Stimulated activated CD8-positive, alpha-beta memory T cell treated with anti-CD3 and anti-CD28 coated beads, Interleukin-15, amount 100 ng/mL, for 48 hours (primary cell): ENCODE measurements at places on chromosomes 7 and 10.

- DNase-seq = no peak
Measured at GRCh38 chr10:132322586-132323048, 9.4 kb upstream of the LRRC27 start.

- no peak for DNase-seq
Measured at GRCh38 chr7:137836541-137836940, 10.2 kb downstream of the DGKI start.

DNA sequence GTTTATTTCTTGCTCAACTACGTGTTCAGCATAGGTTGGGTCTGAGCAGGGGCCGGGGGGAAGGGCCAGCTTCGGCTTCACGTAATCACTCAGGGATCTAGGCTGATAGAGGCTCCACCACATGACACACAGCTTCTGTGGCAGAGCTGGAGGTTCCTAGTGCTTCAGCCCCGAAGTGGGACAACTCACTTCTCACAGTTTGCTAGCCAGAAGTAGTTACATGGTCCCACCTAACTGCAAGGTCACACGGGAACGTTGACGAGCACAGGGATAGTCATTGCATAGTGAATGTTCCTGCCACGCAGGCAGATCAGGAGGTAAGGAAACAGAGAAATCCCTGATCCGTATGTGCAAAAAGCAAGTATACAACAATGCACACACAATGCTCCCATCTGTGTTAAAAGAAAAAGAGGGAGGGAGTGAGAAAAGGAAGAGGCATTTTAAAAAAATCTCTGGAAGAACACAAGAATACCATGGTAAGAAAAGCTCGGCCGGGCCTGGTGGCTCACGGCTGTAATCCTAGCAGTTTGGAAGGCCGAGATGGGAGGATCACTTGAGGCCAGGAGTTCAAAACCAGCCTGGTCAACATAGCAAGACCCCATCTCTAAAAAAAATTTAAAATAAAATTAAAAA is 16.9 kb downstream of the SMURF1 start:
- DNase-seq = no peak

- DNase-seq = no peak
Measured at GRCh38 chr10:101054351-101054750, 7.4 kb upstream of the KAZALD1 start.

DNA sequence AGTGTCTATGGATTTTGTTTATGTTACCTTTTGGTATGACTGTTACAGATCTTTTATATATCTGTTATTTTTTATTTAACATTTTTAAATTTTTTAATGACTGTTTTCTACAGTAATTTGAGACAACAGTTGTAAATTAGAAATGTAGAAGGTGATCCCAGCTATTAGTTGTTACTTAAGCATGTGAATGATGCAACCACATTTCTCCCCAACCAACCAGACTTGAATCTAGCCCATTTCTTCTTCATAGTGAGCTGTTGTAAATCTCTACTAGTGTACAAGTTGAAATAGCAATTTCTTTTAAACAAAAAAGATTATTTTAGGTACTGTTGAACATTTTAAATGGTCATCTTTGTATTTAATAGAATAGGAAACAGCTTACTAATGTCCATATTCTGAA is 18.0 kb downstream of the TMEM106B start:
- no peak for DNase-seq

DNA sequence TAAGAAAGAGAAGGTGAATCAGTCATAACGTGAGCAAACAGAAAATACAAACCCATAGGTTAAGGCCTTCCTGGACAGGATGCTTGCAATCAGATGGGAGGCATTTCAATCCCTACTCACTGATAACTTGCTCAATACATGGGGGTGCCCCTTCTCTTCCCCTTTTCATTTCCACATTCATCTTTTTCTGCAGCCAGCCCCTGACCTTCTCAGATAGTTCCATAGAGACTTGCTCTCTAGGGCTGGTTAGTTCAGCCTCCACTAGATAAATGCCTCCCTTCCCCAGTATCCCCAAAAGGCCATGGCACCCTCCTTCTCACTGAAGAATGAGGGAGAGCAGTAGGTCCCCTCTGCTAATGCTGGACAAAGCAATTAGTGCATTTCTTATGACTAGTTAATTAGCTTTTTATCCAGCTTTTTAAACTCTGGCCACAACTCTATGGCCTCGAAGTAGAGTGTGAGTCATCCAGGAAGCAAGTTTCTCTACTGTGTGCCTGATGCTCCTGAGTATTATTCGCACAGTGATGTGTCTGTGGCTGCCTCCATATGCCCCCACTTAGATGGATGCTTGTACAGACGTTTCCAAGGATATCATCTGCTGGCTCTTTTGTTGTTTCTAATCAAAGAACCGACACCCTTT is 12.7 kb downstream of the CHN2 start:
- no peak for DNase-seq

- DNase-seq = no peak
Measured at GRCh38 chr7:120714945-120715344, 143.0 kb downstream of the TSPAN12 start.

GRCh38 chr7:37191797-37192196 is 256.9 kb downstream of the ELMO1 start:
- DNase-seq = no peak

- DNase-seq = no peak
Measured at GRCh38 chr10:120184547-120185337, 272.3 kb upstream of the PLPP4 start.

DNA sequence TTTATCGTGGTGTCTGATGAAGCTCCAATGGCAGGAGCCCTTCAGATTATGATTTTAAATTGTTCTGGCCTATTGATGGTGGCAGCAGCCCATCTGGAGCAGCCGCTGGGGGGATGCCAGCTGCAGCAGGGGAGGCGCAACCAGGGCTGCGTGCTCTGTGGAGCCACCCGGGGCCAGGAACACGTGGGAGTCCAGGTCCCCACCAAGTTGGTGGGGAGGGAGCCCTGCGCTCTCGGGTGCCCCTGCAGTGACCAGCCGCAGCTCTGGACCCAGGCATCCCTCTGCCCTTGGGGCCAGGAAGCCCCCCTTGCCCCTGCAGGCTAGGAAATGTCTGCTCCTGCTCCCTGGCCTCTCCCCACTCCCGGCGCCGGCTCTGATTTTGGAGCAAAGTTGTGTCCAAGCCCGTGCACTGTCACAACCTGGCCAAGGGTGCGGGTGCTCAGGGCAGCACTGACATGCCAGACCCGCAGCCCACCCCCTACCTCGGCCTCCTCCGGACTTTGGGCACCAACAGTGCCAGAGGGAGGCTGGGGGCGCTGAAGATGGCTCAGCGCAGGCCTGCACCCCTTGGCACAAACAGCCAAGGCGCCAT is 147.2 kb upstream of the ADO start:
- DNase-seq = no peak

DNA sequence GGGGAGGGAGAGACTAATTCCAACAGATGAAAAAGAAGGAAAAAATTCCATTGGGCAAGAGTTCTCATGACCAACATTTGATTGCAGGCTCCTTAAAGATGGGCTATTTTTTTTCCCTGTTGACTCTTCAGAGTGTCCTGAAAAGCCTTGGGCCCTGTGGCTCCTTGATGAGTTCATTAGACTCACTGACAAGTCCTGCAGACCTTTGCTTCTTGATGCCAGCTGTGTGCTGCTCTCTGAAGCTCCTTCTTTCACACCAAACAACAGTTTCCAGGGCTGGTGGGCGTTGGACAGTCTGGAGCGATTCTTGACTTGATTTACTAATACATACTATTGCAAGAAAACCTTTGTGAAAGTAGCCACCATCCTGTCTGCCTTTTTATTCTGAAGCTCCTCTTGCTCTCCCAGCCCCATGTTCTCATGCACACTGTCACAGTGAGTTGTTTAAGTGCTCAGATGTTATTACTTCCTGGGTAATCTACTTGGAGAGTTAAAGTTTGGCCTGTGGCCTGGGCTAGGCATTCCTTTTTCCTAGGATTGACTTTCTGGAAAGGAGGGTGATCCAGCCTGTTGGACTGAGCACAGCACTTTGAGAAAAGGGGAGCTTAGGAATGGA is 250.3 kb downstream of the PTEN start:
- DNase-seq = no peak

DNA sequence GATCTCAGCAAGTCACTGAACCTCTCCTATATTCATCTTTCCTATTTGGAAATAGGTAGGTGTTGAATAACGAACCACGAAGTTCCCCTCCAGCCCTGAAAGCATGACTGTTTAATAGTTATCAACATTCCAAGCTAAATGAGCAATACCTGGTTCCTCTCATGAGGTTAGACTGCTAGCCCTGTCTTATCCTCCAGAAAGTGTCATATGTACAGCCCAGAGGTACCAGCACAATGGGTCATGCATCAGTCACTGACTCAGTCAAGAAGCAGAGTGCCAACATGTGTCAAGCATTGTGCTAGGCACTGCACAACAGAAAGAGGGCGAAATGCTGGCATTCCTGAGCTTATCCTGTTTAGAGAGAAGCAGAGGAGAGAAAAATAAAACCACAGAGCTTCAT is 70.0 kb downstream of the AMPH start:
- no peak for DNase-seq

- DNase-seq = no peak
Measured at GRCh38 chr10:13613519-13613918, 26.8 kb downstream of the PRPF18 start.

DNA sequence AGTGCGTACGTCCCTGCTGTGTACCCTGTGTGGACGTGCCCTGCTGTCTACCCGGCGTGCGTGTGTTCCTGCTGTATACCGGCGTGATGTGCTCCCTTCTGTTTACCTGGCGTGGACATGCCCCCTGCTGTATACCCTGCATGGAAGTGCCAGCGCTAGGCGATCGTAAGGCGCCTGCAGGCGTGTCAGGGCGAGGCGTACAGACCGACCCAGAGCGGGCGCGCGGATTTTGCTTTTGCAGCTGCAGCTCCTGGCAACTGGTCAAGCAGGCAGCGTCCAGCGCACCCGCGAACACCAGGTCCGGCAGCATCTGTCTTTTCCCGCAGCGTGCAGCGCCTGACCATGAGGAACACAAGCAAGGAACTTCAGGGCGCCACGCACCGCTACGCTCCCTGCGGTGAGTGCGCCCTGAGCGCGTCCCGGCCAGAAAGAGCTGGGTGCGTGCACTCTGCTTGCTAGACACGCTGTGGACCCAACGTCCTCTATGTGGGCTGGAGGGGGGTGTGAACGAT is 680 bp downstream of the C7orf57 start:
- DNase-seq = no peak

DNA sequence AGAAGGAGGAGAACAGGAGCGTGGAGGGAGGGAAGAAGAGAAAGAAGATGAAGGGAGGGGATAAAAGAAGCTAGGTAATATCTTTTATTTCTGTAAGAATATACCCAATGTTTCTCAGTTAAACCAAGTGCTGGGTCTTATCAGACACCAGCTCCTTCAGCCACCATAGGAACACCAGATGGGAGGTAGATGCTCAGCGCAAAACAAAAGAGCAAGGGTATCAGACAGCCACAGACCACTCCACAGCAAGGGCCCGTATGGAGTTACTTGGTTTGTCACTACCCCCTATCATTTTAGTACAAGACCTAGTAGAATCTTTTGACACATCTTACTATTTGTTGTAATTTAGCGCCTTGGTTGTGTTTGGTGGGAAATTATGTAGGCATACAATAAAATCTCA is 65.9 kb upstream of the FAM133B start:
- DNase-seq = no peak

GRCh38 chr7:13897819-13898218 is 91.6 kb downstream of the ETV1 start:
- no peak for DNase-seq

- DNase-seq = no peak
Measured at GRCh38 chr10:31622978-31623377, 304.0 kb downstream of the ZEB1 start.

- no peak for DNase-seq
Measured at GRCh38 chr10:128324058-128324827, 198.0 kb upstream of the MKI67 start.

GRCh38 chr10:14253711-14254110 is 77.0 kb downstream of the FRMD4A start:
- DNase-seq = no peak

DNA sequence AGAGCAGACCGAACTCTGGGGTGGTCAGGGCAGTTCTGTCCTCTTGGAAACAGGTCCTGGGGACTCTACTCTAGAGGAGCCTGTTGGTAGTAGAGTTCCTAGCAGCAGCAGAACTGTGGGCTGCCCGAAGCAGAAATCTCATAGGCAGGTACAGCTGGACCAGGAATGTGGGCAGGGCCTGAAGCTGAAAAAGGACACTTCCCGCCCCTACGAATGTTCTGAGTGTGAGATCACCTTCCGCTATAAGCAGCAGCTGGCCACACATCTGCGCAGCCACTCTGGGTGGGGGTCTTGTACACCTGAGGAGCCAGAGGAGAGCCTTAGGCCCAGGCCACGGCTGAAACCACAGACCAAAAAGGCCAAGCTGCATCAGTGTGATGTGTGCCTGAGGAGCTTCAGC is 8.3 kb upstream of the ZNF783 start:
- DNase-seq = no peak

- no peak for DNase-seq
Measured at GRCh38 chr7:121186746-121187145, 142.1 kb upstream of the WNT16 start.

DNA sequence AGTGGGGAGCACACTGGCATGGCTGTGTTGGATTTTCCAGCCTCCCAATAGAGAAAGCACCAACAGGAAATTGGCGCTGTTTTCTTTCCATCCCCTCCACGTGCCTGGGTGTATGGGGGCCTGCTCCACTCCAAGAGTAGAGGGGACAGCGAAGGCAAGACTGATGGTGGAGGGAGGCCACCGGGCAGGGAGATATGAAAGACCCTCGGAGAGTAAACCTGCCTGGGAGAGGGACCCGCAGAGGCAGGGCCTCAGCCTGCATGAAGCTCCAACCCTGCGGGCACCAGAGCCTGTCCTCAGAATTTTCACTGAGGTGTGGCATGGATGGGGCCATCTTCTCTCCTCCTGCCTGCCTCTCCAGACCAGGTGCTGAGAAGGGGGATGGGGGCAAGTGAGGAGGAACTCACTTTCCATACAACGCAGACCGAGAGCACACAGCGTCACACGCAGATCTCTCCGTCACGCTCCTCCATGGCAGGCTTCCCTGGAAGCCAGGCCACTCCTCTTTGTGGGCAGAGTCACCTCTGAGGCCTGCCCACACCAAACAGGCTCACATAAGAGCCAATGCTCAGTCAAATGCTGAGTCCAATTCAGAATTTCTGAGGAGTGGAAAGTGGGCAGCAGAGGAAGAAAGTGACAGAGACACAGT is 18.8 kb downstream of the ANXA11 start:
- no peak for DNase-seq

DNA sequence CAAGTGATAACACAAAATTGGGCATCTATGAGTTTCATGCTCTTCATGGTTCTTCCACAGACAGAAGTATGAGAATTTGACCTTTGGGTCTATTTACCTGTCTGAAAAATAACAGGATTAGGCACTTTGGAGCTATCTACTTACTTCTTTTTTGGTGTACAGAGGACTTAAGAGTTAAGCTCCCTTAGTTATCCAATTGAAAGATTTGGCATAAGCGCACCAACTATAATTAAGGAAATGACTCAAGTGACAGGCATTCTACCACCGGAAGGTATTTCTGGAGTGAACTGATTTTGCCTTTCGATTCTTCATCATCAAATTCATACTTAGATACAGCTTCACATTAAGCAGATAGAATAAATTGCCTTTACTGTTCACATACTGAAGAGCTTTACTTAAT is 43.9 kb downstream of the IFIT5 start:
- no peak for DNase-seq

GRCh38 chr7:121913947-121914675 is 41.1 kb downstream of the PTPRZ1 start:
- no peak for DNase-seq

GRCh38 chr10:92990615-92991014 is 70.0 kb upstream of the CYP26C1 start:
- no peak for DNase-seq
